Frontal cortex (tissue), 4 donors: ENCODE measurements at places on chromosomes 2 and 18.

DNA sequence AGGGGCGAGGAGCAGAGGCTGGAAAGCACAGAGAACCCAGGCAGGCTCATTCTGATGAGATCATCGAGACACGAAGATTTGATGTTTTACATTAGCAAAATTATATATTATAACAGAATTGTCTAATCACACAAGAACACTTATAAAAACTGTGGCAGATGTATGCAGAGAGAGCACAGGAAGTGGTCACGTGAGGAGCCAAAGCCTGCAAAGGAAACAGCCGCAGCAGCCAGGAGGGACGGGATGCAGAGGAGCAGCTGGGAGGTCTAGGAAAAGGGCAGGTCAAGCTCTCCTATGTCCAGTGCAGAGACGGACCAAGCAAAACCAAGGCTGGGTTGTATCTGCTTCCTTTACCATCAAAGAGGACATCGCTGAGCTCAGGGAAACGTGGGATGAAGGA, 355.1 kb upstream of the MYT1L start:
- no peak for DNase-seq

GRCh38 chr18:14962626-14963025, 214.7 kb downstream of the ANKRD30B start:
- no peak for DNase-seq

DNA sequence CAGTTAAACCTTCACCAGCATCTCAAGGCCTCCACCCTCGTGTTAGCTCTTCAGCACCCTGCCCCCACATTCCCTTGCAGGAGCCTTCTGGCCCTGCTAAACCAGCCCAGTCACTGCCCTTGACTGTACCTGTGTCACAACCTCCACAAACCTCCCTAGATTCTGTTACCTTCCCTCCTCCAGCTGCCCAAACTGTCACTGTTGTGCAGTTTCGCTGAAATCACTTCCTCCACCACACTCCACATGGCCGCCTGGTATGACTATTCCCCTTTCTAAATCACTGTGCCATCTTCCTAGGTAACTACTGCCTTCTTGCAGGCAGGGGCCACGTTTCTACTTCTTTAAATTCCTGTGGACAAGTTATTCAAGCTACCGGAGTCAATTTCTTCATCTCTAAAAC, 160.2 kb downstream of the GALNT14 start:
- DNase-seq: no peak

DNA sequence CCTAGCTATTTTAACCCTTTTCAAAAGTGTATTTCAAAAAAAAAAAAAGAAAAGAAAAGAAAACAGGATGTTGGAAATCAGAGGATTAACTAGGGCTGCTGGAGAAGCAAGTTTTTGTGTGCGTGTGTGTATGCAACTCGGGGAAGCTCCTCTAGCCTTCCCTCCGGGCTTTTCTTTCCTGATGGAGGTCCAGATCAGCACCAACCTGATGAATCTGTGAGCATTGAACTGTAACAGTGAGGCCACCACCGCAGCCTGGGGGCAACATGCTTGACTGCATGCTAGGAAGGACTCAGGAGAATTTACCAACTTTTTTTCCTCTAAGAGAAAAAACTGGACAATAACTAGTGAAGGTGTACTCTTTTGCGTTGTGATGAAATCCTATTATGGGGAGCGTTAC, 2.3 kb downstream of the OBSL1 start:
- peak; percentile 2 for DNase-seq

GRCh38 chr2:67142741-67143140, 254.4 kb upstream of the ETAA1 start:
- no peak for DNase-seq

DNA sequence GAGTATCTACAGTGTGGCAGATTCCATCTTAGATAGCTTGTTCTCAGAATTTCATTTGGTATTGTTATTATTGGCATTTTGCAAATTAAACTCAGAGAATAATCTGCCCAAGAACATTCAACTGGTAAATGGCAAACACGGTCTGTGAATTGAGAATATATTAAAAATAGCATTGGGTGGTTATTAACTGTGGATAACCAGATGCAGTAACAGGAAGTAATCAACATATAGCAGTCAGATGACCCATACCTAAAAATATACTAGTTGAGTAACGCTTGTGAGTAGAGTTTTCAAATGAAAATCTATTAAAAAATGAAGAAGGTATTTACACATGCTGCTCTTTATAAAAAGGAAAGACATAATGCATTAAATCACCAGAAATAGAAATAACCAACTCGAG, 129.5 kb downstream of the ZNF804A start:
- no peak for DNase-seq

DNA sequence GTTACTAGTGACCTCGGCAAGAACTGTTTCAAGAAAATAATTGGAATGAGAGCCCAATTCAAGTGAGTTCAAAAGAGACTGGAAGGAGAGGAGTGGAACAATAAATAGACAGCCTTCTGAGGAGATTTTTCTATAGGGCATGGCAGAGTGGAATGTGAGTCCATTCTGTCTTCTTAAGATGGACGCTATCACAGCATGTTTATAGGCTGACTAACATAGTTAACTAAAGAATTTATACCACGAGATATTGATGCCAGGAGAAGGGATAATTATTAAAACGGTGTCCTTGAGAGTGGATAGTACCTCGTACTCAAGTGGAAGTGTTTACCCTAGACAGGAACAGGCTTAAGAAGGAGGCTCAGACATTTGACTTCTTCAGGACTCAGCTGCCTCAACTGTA, 143.5 kb upstream of the RBBP8 start:
- no peak for DNase-seq

DNA sequence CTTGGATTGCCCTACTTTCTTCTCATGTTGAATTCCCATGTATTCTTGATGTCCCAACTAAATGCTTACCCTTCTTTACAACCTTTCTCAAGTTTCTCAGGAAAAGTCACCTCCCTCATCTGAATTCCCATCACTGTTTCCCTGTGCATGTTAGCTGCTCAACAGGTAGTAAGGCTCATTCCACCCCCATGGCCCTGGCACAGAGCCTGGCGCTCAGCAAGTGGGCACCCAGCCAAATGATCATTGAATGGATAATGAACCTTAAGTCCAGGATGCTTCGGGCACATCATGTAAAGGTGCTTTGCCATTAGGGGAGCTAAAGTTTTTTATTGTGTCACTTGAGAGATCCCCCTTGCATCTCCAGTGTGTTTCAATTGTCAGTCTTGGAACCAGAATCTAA, 124.0 kb downstream of the PKP4 start:
- DNase-seq: no peak

DNA sequence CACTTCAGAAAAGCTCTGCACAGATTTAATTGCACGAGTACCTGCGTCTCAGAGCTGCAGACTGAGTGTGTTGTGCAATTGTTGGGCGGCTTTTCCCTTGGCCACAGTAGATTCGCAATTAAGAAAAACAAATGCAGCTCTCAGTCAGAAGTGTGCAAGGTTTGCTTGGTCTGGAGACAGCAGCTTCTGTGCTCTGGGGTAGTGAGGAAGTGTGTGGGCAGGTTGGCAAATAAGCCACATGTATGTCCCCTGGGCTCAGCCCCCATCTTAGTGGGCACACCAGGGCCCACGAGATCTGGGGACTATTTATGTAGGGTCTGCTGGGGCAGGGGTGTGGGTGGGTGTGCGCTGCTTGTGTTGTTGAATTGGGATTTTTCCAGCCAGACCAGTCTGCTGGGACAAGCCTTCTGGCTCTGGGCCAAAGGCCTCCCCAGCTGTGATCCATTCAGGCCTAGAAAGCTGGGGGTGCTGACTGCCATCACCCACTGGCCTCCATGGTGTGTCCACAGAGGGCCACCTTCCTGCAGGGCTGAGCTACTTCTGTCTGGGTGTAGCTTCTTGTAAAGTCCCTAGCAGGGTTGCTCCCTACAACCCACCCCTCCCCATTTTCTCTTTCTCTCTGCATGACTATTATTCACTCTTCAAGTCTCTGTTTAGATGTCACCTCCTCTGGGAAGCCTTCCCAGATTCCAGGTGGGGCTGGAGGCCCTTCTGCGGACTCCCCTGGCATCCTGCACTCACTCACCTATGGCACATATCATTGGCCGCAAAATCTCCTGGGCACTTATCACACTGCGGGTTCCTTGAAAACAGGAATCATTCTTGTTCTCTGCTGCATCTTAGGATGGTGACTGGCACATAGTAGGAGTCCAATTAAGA, 67.8 kb downstream of the ODC1 start:
- no peak for DNase-seq

- no peak for DNase-seq
These were observed 180.6 kb downstream of the ZNF521 start for GRCh38 chr18:25171334-25171733.

GRCh38 chr2:127000937-127001336, 102.2 kb downstream of the TEX51 start:
- no peak for DNase-seq

GRCh38 chr2:74919827-74920226, 38.6 kb upstream of the POLE4 start:
- peak; percentile 51 for DNase-seq

DNA sequence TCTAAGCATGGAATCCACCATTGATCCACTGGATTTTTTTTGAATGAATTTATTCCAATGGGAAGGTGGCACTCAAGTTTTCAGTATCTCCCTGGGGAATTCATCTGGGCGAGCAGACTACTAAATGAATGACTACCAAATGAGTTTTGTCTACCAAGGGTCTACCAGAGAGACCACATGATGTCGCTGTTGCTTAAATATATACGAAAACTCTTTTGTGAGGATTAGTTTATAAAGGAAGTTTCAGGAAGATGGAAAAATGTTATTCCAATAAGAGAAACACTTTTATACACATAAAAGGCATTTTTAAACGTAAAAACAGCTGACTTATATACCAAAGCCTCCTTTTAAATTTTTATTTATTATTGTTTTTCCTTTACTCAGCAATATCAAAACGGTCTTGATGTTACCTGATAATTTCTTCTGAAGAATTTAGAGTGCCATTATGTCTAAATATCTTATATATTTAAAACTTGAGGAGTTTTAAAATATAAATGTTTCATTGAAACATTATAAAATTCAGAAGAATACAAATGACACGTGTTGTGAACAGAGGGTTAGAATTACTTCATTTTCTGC, 139.7 kb downstream of the HRH4 start:
- DNase-seq: peak; percentile 12

- DNase-seq: no peak
These were observed 250.5 kb upstream of the MYT1L start for GRCh38 chr2:2581331-2582159.

DNA sequence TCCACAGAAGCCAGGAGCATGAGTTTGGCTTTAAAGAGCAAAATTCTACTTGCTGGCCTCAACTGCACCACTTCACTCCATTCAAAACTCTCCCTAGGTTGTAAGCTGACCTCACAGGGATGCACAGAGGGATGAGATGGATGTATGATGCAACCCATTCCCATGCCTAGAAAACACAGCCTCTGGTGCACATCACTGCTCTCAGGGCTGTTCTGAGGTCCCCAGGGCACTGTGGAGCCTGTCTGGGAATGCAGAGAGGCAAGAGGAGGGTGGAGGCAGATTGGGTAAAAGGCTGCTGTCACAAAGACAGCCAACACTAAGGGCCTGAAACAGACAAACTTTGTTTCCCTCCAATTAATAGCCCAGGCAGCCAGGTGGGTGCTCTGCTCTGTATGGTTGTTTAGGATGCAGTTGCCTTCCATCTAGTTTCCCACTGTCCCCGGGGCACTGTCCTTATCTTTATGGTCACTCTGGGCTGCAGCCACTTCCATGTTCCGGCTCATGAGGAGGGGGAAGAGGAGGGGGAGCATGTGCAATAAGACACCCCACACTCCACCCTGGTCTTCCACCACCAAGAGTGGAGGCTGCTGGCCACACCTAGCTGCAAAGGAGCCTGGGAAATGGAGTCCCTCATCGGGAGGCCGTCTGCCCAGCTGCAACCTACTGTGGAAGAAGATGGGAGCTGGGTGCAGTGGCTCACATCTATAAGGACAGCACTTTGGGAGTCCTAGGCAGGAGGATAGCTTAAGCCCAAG, 7.0 kb downstream of the GPR45 start:
- no peak for DNase-seq

- no peak for DNase-seq
These were observed 75.8 kb downstream of the KCNG2 start for GRCh38 chr18:79873449-79874110.

DNA sequence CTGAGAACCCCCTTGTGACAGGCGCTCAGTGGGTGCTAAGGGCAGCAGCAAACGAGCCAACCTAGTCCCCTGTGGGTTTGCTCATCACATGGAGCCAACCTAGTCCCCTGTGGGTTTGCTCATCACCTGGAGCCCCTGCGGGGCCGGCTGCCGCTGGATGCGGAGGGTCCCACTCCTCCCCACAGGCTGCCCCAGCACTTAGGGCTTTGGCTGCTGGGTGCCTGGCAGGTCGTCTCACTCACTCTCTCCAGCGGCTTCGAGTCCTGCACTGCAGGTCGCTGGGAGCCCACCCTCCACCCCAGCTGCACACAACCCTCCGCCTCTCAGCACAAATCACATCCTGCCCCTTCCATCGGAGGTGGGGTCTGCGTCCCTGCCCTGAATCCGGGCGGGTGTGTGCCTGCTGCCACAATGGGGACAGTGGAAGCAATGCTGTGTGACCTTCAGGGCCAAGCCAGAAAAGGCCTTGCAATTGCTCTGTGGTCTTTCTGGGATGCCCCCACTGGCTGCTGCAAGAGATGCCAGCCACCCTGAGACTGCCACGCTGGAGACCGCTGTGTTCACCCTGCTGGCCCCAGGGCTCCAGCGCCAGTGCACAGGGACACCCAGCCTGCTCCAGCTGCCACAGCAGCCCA, 248.1 kb upstream of the SALL3 start:
- DNase-seq: no peak

- no peak for DNase-seq
These were observed 96.0 kb upstream of the FHL2 start for GRCh38 chr2:105494683-105495425.

- DNase-seq: no peak
These were observed 314.0 kb upstream of the ID2 start for GRCh38 chr2:8367833-8368232.

DNA sequence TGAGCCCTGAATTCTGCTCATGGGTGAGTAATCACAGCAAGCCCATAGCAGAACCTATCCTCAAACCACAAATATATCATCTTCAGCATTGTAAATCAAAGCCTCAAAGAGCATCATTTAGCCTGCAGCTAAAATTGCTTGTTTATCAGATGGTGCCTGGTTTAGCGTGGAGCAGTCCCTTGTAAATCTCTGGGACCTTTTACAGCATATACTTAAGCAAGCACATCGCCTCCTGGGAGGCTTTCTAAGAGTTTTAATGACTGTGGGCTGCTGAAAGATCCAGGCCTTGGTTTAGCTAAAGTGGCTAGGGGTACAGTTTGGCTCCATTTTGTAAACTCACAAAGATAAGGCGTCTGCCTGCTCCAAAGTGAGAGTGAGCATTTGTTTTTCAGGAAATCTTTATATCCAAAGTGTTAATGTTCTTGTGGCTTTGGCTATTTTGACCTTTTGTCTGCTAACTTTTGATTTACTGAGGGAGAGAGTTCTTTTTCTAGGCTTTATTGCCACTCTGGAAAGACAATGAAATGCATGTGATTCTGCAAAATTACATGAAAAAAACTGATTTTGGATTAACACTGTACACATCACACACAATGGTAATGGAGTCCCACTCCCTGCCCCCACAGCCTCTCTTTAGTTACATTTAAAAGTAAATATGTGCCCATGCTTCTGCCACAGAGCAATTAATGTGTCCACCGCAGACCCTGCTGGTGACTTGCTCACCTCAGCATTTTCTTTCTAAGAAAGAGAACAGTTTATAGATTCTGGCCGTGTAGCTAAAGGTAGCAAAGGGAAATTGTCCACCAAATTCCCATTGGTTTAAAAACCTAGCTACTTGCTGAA, 194.8 kb downstream of the LNPK start:
- no peak for DNase-seq

GRCh38 chr2:199704358-199705238, 146.4 kb downstream of the FTCDNL1 start:
- peak; percentile 9 for DNase-seq
